ENCODE measurements at places on chromosomes 6 and 20.

DNA sequence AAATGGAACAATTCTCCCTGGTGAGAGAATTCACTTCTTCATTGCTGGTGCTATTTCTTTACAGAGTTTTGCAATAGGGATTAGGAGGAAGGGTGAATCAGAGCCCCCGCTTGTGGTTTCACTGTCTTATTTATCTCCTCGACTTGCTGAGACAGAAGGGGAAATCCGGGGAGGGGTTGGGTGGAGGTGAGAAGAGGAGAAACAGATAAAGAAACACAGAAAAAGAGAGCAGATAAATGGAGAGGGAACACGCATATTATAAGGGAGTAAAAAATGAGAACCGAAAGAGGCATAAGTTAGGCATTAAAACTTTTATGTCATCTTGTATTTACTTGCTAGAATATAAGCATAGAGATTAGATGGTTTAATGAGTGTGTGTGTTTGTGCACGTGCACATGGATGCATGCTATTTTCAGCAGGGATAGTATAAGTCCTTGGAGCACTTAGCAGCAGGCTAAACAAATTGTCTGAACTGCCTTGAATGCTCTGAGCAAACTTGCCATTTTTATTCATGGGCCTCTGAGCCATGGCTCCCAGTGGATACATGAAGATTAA, 105.0 kb downstream of the OLIG3 start:
- peak; percentile 39 for DNase-seq

DNA sequence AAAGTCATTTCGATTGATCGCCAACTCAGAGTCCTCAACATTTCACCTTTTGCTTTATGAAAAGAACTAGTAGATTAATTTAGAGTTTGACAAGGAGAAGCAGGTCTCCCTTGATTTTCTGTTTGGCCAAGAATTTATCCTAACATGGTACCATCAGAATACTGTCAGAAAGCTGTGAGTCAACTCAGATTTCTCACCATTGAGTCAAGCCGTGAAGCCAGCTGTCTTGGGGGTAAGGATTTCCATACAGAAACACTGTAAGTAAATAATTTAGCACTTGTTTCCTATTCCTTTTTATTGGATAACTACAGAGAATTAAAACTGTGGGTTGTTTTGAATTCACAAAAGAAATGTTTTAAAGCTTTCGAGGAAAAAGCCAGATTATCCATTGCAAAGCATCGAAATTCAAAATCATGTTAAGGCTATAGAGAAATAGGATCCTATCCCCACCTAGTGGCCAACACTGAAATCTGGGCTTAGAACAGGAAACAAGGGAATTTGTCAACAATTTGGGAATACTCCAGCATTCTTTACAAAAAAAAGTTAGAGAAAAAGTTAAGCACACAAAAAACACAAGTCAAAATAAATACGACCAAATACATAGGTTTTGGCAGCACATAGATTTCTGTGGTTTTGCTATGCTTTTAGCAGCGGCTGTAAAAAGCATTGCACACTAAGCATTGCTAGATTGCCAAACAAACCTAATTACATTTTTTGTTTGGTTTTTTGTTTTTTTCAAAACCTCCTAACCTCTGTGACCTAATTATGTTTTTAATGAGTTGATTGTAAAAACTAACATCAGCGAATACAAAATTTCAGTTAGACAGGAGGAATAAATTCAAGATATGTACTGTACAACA, 44.2 kb downstream of the COL11A2 start:
- DNase-seq = no peak

DNA sequence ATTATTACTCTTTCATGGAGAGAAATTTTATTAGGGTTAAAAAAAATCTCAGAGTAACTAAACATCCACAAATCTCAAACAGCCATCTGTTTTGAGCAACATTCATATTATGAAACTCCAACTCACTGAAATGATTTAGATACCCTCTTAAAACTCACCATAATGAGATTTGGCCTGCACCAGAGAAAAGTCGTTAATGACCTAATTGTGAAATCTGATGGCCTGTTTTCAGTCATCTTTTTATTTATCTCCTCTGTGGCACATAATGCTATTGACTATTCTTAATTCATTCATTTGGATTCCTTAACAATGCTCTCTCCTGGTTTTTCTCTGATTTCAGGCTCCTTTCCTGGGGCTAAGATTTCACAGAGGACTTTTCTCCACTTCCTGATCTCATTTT, 192.7 kb downstream of the RNF144B start:
- no peak for DNase-seq

DNA sequence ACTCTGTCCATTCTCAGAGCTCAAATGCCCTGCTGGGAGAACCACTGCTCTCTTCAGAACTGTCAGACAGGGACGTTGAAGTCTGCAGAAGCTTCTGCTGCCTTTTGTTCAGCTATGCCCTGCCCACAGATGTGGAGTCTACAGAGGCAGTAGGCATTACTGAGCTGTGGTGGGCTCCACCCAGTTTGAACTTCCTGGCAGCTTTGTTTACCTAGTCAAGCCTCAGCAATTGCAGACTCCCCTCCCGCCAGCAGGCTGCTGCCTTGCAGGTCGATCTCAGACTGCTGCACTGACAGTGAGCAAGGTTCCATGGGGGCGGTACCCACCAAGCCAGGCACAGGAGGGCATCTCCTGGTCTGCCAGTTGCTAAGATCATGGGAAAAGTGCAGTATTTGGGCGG, 21.8 kb upstream of the UFL1 start:
- peak; percentile 66 for DNase-seq

DNA sequence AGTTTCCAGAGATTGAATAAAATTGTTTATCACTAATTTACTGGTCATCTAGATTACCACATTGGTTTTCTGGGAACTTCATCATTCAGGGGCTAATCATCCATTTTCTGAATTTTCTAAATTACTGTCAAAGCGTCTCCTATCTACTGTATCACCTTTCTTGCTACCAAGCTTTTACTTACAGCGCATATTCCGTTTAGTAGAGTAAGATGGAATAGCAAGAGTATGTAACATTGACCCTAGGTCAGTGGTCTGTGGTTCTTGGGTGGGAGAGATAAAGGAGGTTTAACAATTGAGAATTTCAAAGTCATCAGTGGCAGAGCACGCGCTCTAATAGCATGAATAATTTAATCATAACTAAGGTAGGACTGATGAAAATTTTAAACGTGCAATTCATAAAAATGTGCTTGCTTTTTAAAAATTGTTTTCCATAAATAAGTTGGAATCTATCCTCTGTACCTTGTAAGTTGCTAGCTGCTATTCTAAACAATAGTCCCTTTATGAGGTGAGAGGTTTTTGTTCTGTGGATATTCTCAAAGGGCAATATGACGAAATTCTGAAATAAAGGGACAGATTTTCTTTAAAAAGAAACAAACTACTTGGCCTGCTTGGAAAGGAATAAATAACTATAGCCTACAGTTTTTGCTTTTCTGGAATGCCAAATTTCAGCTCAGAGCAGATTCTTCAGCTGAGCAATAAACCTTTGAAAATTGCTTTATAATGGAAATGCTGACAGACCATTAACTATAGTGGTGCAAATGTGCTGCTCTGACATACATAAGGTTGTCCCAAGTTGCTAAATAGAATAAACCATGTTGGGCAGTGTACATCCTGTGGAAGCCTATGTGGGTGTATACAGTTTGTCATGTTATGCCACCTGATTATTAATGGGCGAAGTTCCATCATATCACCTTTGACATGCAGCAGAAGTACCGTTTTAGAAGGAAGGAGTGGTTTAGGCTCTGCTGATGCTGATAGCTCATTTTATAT, 84.1 kb downstream of the ZFAND3 start:
- DNase-seq = no peak

GRCh38 chr20:34704177-34705007, at the start of gene TP53INP2:
Gene TP53INP2, plus strand, starts transcription at chr20:34704344. Its CDS starts 4,396 bp downstream, at chr20:34708740.
- DNase-seq = peak; percentile 93

DNA sequence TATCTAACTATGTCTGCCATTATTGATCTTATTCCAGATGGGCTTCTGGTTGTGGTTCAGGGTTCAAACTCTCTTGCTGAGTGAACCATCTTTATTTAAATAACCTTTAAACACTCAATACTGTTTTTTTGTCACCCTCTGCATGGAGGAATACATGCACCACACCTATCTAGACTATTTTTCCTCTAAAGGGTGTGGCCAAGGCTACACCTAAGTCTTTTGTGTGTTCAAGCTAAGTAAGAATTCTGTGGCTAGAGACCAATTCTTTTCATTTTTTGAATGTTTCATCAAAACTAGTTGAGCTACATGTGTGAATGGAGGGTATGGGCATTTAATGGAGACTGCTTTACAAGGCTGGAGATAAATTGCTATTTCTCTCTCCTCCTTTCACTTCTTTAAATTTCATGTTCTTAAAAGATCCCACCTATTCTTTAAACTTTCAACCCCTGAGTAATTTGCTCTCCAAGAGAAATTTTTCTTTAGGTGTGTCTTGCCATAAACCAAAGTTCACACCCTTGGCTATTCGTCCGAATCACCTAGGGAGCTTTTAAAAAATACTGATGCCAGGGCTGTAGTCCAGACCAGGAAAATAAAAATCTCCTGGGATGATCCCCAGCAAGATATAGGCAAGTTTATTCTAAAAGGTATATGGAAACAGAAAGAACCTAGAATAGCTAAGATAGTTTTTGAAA, 24.8 kb upstream of the MBOAT1 start:
- DNase-seq = no peak

DNA sequence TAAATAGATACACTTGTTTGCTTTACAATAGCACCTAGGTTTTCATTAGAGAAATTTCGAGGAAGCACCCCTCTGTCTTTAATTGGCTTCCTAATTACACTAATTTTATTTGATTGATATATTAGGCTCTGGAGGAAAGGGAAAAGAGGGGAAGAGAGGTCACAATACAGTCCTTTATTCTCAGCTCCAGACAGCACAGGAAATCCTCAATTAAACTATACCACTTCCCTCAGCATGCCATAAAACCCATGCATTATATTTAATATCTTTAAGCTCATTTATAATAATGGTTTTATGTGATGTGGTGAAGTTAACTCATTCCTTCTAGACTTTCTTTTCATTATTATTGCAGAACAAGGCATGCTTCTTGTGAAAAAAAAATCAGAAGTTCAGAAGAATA, 17.7 kb upstream of the PDE7B start:
- no peak for DNase-seq

DNA sequence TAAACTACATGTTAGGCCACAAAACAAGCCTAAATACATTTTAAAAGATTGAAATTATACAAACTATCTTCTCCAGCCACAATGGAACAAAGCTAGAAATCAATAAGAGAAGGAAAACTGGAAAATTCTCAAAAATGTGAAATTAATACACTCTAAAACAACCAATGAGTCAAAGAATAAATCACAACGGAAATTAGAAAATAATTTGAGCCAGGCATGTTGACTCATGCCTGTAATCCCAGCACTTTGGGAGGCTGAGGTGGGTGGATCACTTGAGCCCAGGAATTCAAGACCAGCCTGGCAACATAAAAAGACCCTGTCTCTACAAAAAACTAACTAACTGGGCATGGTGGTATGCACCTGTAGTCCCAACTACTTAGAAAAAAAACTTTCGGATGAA, 6.3 kb upstream of the WFDC13 start:
- DNase-seq = no peak

GRCh38 chr6:30565772-30566171, 5.5 kb upstream of the ABCF1 start:
- no peak for DNase-seq

GRCh38 chr6:42482174-42482573, 30.4 kb upstream of the TRERF1 start:
- DNase-seq = no peak

GRCh38 chr6:10511477-10511876, 9.7 kb upstream of the GCNT2 start:
- DNase-seq = no peak

DNA sequence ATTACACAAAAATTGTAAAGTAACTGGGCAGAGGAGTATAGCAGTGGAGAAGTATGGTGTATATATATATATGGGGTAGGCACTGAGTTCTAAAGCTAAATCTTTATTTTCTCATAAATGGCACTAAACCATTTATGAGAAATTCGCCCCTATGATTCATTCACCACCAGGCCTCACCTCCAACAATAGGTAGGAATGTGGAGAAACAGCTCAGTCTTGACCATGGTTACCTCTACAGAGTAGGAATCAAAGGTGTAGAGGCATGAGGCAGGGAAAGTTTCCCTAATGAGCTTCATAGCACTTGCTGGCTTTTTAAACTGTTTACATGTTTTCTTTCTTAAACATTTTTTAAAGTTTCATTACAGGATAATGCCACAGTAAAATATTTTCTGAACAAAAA, 36.9 kb upstream of the SUMO4 start:
- no peak for DNase-seq

DNA sequence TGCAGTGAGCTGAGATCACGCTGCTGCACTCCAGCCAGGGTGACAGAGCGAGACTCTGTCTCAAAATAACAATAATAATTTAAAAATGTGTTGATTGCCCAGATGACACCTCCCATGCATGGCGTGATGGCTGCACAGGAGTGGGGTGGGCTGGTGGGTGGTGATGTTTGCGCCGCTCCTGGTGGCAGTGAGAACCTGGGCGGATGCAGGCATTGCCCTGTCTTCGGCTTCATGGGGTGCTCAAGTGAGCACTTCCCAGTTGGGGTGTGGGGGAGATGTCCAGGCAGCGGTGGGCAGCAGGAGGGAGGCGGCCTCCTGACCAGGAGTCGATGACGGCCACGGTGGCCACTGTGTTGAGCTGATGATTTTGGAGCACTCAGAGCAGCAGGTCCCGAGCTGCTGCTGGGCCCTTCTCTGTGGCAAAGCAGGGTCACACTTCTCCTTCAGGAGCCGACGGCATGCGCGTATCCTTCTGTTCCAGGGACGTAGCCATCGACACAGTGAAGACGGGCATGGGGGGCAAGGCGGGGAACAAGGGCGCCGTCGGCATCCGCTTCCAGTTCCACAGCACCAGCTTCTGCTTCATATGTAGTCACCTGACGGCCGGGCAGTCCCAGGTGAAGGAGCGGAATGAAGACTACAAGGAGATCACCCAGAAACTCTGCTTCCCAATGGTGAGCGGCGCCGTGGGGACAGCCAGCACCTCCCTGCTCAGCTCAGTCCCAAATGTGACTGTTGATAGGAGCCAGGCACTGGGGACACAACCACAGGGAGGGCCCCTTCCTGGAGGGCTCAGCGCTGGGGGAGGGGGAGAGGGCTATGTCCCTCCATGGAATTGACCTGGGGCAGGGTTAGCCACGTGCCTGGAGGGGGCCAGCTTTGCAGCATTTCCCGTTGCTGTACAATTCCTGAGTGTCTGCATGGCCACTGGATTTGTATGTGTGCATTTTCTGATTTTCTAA, 89.7 kb downstream of the SYNJ2 start:
- DNase-seq = no peak

DNA sequence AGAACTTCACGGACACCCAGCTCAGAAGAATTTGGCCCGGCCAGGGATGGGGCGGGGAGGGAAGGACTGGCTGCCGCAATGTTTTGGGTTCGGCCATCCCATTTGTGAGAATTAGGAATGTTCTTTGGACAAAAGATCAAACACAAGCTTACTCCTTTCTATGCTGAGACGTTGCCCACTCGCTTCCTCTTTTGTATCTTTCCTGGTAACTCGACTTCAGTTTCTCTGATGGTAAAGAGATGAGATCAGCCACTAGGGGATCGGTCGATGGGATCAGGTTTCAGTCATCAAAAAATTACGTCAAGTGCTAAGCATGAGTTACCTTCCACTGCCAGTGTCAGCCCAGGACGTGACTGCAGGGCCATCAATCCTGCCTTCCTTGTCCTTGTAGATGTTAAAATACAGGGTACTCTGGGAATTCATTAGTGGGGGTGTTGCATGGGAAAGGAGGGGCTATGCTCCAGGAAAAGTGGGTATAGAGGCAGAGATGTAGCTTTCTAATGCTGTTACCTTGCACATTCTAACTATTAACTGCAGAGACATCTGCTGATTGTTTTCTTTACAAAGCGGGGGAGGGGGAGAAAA, 190.2 kb downstream of the TSHZ2 start:
- no peak for DNase-seq
